ENCODE measurements at places on chromosomes 3 and 15.

DNA sequence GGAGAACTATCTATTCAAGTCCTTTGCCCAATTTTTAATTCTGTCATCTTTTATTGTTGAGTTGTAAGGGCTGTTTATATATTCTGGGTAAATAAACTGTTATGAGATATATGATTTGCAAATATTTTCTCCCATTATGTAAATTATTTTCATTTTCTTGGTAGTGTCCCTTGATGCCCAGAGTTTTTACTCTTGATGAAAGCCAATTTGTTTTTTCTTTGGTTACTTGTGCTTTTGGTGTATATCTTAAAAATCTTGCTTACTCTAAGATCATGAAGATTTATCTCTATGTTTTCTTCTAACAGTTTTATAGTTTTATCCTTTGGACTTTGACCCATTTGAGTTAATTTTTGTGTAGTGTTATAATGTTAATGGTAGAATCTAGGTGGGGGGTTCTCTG, 44.5 kb downstream of the TIMP4 start:
- DNase-seq = no peak

DNA sequence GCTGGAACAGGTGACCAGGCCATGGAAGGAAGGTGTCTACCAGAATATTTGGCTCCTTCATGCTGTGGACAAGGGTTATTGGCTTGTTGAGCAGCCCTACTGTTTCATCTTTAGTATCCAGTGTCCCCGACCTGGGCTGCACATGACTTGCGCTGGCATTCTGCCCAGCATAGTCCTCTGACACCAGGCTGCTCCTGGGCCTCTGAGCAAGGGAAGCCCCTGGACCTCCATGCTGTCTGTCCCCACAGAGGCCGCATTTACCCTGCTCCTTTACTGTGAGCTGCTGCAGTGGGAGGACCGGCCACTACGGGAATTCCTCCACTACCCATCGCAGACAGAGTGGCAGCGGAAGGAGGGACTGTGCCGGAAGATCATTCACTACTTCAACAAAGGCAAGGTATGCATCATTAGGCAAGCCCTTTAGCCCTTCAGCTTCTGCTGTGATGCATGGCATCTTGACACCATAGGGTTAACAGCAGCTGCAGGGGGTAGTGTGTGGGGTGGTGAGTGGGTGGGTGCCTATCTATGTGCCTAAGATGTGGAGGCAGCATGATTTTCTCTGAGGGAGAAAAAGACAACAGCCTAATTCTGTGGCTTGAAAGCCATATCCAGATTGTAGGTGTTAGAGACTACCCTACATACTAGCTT, 44.0 kb upstream of the MANF start:
- DNase-seq = no peak

DNA sequence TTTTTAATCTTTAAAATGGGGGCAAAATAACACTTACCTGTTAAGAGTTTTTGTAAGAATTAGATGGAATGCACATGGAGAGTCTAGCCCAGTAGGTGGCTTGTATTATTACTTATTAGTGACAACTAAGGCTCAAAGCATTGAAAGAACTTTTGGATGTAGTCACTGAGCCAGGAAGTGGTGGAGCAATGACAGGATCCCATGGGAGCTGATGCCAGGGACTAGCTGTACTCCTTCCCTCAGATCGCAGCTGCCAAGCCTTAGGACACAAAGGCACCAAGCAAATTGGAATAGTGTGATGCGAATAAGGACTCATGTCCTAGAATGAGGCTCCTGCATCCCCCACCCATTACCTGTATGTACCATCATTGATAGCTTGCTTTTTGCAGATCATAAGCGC, 370.4 kb upstream of the RGMA start:
- DNase-seq = no peak

DNA sequence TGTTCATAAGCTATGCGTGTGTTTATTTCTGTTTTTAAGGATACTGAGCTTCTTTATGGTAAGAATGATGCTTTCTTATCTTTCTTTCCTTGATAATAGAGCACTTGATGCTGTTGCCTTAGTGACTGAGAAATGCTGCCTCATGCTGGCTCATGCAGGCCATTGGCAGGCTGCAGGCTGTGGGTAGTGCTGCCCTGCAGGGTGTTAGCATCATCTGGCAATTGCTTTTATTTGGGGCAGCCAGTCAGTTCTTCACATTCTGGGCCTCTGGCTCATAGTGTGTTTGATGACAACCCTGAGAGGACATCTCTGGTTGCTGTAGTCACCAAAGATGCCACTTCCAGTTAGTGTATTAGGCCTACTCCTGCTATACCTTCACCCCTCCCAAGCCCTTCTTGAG, 66.2 kb upstream of the ONECUT1 start:
- no peak for DNase-seq

DNA sequence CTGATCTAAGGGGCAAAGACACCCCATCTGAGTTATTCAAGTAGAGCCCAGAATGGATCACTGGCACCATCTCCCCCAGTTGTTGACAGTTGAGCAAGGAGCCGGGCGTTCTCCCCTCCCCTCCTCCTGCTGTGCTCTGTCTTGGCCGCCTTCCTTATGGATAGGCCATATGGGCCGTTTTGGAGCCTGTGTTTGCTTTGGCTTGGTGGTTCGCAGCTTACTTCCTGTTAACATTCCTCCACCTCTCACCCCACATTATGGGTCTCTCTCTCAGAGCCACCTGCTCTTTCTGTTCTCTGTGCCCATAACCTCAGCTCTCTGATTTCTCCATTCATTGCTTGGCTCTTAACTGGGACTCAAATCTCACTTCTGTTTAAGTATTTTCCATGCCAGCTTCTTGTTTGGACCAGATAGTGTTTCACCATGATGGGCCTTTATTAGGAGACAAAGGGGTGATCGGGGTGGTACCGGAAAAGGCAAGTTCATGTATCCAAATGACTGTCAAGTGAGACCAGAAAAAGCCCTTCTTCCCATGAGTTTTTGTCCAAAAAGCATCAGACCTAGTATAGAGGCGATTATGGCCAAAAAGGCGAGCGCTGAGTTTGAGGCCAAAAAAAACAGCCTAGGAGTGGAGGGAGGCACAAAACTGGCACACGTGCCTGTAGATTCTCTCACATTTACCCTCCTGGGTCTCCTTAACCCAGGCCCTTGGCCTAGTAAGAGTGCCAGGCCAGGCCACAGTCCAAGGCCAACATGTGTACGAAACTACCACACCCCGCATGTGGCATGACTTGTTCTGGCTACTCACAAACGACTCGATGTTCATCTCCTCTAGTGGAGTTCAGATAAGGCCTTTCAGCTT, 62.6 kb downstream of the DUT start:
- DNase-seq = no peak

GRCh38 chr3:10744098-10744465, 71.9 kb upstream of the SLC6A11 start:
- DNase-seq = no peak

DNA sequence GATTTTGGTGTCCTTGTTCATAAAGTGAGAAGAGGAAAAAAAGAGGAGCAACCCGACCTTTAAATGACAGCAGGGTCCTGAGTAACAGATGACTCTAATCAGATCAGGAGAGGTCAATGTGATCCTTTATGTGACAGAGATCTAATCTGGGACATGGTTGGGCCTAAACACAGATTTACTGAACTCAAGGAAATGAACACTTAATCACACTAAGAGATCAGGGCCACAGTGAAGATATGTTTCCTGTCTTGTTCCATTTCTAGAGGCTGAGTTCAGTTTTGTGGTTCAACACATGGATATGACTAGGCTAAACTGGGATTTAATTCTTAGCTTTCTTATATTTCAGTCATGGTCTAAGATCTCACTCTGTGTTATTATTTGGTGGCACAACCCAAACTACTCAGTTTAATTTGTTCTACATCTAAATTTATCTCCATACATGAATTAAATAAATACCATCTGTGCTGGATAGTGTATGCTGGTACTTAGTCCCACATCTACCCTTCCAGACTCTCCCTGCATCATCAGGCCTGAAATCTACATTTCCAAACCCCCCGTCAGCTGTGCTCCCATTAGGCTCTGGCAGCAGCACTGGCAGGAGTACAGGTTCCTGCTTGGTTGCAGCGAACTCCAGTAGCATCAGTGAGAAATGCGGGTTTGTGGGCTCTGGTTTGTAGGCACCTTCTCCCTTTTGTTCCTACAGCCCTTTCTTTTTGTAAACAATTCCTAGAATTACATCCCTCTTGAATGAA, 22.6 kb downstream of the SFMBT1 start:
- no peak for DNase-seq

Measured in AG04449 (cell line).